Astrocyte of the spinal cord (primary cell): ENCODE measurements at places on chromosomes 2 and 18.

- peak; percentile 51 for DNase-seq
Measured at GRCh38 chr2:104854498-104855220, 744 bp downstream of the POU3F3 start.

- DNase-seq = no peak
Measured at GRCh38 chr2:10957391-10957790, 45.7 kb downstream of the KCNF1 start.

- DNase-seq = no peak
Measured at GRCh38 chr2:191569025-191569424, 108.9 kb upstream of the NABP1 start.

DNA sequence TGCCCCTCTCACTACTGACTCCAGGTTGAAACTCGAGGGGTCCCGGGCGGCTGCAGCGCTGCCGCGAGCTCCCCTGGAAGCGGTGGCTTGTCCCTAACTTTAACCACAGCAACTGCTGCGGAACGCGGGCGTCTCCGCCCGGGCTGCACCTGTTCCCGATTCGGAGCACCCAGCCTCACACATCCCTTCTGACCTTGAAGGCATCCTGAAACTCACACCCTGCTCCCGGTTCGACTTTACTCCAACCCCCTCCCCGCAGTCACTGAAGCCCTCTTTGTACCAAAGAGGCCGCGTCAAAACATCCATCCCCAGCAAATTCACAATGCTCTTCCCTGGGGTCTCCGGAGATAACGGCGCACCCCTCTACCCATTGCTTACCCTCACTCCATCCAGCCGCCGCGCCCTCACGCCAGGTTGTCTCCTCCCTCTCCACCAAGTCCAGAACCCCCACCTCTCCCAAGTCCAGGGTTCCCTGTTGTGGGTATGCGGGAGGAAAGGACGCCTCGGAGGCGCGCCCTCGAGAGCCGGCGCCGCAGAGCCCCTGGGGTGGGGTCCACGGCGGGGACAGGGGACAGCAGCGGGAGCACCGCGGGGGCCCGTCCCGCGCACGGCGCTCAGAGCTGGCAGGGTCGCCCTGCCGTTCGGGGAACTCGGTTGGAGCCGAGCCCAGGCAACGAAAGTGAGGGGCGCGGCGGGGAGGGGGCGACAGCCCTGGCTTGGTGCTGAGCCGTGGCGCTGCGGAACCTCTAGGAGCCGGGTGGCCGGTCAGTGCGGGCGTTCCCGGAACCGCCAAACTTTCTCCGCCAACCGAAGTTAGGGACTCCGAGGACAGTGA, 934 bp downstream of the MYO5B start:
- no peak for DNase-seq

- DNase-seq = peak; percentile 93
Measured at GRCh38 chr2:3470166-3470651, 49.1 kb downstream of the ADI1 start.

- DNase-seq = no peak
Measured at GRCh38 chr2:1839066-1839756, 94.9 kb upstream of the PXDN start.

DNA sequence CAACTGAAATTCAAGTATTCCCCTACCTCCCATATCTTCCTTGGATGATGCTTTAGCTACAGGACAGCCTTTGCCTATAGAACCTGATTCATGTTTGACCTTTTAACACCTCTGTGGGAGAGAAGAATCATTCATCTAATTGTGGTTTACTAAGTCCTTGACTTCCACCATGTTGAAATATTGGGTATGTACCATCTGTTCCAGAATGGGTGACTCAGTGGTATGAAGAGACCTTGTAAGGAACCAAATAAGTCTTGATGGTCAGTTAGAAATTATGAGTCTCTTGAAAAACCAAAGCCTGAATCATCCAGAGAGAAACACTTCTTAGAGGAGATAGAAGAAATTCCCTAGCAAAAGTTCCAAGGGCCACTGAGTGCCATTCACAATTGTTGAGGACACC, 27.5 kb downstream of the STAMBP start:
- DNase-seq = peak; percentile 91

GRCh38 chr18:9637036-9637767, 22.8 kb upstream of the PPP4R1 start:
- peak; percentile 45 for DNase-seq

DNA sequence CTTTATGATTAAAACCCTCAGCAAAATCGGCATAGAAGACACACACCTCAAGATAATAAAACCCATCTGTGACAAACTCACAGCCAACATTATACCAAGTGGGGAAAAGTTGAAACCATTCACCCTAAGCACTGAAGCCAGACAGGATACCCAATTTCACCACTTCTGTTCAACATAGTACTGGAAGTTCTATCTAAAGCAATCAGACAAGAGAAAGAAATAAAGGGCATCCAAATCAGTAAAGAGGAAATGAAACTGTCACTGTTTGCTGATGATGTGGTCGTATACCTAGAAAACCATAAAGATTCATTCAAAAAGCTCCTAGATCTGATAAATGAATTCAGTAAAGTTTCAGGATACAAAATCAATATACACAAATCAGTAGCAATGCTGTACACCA, 16.4 kb upstream of the RPRD1A start:
- DNase-seq = no peak

DNA sequence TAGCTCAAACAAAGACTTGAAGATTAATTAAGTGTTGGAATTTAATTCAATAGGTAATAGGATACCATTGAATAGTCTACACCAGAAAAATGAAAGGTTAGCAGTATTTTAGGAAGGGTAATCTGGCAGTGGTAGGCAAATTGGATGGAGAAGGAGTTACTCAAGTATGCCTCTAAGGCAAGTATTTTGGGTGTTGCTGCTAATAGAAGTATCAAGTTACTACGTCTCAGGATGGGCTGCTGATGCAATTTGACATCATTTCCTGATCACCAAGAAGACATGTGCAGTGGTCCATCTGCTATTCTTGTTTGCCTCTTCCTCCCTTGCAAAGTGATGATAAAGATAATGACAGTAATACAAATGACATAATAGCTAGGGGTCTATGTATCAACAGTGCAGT, 485.3 kb downstream of the TGIF1 start:
- no peak for DNase-seq

- DNase-seq = no peak
Measured at GRCh38 chr2:15936277-15937104, 3.9 kb upstream of the MYCN start.

GRCh38 chr2:22355816-22356433, 1029.1 kb upstream of the KLHL29 start:
- no peak for DNase-seq

DNA sequence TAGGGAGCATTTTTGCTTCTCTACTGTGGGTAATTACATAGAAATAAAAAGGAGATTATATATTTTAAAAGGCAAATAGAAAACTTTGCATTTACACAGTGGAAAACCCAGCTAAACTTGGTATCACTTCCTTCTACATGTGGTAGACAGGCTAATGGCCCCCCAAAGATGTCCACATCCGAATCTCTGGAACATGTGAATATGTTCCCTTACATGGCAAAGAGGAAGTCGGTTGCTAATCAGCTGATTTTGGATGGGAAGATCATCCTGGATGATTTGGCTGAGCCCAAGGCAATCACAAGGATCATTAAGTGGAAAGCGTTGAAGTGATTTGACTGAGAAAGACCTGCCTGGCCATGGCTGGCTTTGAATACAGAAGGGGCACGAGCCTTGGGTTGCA, 26.2 kb downstream of the CREG2 start:
- DNase-seq = no peak

DNA sequence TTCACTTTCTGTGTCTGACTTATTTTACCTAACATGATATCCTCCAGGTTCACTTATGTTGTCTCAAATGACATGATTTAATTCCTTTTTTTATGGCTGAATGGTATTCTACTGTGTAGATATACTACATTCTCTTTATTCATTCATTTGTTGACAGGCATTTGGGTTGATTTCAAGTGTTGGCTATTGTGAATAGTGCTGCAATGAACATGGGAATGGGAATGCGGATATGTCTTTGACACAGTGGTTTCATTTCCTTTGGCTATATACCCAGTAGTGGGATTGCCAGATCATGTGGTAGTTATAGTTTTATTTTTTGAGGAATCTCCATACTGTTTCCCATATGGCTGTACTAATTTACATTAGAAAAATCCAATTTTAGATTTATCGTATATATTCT, 195.4 kb upstream of the KLHL14 start:
- no peak for DNase-seq

DNA sequence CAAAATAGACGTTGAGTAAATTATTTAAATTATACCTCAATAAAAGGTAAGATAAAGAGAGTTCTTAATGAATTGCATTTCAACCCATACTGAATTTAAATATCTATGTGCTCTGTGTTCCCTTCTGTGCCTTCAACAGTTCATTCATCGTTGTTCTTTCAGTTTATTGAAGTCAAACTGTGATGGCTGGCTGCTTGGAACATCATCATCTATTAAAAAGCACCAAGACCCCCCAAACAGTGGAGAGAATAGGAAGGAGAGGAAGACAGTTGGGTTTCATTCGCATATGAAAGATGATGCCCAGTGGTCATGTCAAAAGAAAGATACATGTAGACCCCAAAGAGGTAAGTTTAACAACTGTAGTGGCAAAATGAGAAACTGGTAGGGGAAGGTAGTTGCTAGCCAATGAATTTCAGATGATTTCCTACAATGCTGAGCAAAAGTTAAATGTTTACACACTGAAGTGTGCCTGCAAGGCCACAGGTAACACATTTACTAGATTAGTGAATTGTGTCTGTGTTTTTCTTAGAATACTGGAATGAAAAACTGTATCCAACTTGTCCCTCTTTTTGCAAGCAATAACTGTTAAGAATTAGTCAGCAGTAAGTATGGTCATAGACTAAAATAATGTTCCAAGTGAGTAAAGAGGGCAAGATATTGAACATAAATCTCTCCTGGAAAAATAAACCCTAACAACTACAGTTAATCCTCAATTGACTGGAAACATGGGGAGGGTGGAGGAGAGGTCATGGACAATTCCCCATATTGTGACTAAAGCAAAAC, 331.3 kb downstream of the KIAA1328 start:
- peak; percentile 7 for DNase-seq

- no peak for DNase-seq
Measured at GRCh38 chr18:31538837-31539236, 40.9 kb downstream of the DSG2 start.

DNA sequence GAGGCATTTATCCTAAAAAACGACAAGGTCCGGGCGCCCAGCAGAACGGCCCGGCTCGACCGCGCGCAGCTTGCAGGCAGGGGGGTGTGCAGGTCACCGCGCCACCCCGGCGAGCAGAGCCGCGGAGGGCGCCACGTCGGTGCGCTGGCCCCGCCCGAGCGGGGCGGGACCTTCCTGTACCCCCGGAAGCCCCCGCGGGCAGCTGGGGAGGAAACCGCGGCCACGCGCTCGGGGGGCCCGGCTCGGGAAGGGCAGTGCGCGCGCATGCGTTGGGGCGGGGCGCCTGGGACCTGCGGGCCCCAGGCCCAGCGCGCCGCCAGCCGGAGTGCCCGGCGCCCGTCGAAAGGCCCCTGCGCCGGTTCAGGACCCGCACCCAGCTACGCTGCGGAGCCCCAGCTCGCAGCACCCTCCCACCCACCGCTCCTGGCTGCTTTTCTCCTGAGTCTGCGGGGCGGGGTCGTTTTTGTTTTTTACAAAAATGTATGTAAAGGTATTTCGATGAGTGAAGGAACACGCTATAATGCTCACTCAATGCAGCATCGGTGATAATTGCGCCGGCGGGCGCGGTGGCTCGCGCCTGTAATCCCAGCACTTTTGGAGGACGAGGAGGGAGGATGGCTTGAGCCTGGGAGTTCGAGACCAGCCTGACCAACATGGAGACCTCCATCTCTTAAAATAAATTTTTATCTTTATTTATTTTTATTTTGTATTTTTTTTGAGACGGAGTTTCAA, 47.7 kb upstream of the POMC start:
- DNase-seq = peak; percentile 39

GRCh38 chr2:5695654-5696403, 3.6 kb downstream of the SOX11 start:
- DNase-seq = peak; percentile 72

- no peak for DNase-seq
Measured at GRCh38 chr2:152415796-152416195, 80.8 kb downstream of the FMNL2 start.

DNA sequence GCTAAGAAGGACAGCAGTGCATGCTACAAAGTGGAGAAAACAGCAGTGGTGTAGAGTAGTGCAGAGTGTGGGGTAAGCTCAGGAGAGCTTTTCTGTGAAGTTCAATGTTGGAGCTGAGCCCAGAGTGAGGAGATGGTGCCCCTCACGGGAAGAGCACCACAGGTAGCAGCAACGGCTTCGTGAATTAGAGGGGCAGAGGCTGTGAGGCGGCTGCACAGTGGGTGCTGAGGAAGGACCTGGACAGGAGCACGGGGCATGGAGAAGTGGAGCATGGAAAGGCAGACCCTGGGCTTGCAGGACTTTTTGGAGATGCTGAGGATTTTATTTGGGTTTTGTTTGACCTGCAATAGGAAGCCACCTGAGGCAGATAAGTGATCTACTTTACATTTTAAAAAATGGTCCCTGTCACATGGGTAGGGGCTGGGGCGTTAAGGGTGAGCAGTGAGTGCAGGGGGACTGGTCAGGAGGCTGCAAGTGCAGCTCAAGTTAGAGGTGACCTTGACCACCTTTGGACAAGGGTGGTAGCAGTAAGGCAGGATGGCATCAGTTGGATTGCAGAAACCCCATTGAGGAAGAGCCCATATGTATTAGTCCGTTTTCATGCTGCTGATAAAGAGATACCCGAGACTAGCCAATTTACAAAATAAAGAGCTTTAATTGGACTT, 85.0 kb downstream of the MYCN start:
- no peak for DNase-seq

DNA sequence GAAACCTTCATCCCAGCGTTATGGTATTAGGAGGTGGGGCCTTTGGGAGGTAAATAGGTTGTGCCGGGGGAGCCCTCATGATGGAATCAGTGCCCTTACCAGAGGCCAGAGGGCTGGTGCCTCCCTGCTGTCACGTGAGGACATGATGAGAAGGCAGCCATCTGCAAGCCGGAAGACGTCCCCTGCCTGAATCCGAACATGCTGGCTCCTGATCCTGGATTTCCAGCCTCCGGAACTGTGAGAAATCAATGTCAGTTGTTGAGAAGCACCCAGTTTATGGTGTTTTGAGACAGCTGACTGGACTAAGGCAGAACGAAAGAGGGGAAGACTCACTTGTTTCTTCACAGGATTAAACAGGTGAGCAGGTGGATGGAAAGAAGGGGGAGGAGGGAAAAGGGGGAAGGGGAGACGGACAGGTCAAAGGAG, 13.0 kb upstream of the KLF11 start:
- no peak for DNase-seq

- peak; percentile 38 for DNase-seq
Measured at GRCh38 chr2:237895544-237896506, 36.4 kb downstream of the RAMP1 start.
